ENCODE measurements at places on chromosomes 3 and 15.

DNA sequence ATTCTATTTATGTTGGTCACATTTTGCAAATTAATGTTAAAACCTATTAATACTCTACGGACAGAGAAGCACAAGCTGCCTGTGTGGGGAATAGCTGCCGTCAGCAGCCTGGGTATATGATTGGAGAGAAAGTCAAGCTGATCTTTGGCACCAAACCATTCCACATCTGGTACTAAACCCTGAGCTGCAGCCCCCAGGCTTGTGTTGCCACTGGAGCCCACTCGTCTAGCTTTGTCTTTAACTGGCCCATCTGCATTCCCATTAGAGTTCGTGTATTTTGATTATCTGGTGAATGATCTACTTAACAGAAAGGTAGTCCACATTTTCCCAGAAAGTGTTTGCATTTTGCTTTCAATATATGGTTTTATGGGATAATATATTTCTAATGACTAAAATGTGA lies 5.4 kb downstream of the NDUFB4 start:
- DNase-seq: no peak

GRCh38 chr15:63492541-63493077 lies 11.8 kb upstream of the USP3 start:
- DNase-seq: no peak

GRCh38 chr3:69906351-69906966 lies 93.1 kb upstream of the SAMMSON start:
- no peak for DNase-seq

GRCh38 chr3:119034256-119035013 lies at the start of gene IGSF11:
TSS of gene IGSF11 (minus strand) at chr3:119034846. CDS start at chr3:119034582, 264 bp downstream.
- DNase-seq: peak; percentile 34

- DNase-seq: no peak
These were observed 26.3 kb upstream of the ADAMTS7 start for GRCh38 chr15:78837543-78837942.

DNA sequence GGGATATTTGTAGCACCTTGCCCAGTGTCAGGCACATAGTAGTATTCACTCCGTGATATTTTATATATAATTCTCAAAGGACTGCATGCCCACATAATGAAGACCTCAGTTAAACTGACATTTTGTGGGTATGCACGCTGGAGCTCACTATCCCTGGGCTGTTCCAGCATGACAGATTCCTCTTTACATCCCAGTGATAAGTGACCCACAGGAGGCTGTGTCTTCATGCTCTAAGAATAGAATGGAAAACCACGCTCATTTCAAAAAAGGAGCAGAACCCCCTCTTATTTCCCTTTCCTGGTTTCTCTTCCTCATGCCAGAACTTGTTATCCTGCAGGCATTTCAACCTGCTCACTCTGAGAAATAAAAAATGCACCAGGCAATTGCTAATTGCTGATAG lies 717.5 kb downstream of the AGBL1 start:
- no peak for DNase-seq

- DNase-seq: no peak
These were observed 78.1 kb downstream of the ATP10A start for GRCh38 chr15:25784876-25785640.
